SW 1271 (cell line): ENCODE measurements at places on chromosomes 1 and 21.
A peak's percentile ranks its signal among the peaks of the same experiment; 100 is the strongest.

DNA sequence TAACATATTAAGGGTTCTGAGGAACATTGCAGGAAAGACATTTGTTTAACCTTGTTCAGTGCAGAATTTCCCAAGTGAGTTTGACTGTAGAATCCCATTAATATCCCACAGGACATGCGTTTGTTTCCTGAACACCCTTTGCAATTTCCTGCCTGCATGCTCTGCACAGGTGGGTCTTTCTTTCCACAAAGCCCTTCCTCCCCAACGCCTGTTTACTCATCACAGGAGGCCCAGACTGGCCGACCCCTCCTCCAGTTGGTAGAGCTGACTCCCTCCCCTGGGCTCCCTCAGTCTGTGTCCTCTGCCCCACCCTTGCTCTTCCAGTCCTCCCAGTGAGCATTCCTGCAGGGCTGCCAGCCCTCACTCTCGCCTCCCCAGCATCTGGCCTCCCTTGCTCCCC is 47.5 kb upstream of the CTPS1 start:
- no peak for DNase-seq

DNA sequence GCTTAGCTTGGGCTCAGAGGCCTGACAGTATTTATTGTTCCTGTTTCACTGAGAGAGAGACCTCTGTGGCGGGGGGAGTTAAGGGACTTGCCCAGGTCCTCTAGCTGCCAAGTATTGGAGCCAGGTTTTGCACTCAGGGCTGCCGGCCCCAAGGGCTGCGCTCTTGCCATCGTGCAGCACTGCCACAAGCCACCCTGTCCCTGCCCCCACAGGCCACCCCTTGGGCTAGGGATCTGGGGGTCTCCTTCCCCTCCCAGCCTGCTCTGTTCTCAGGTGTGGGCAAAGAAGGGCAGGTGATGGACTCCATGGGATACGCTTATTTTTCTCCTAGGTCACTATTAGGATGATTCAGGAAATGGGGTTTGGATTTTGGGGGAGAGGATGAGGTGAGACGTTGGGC is 8.7 kb downstream of the KIAA1614 start:
- DNase-seq, result no peak

DNA sequence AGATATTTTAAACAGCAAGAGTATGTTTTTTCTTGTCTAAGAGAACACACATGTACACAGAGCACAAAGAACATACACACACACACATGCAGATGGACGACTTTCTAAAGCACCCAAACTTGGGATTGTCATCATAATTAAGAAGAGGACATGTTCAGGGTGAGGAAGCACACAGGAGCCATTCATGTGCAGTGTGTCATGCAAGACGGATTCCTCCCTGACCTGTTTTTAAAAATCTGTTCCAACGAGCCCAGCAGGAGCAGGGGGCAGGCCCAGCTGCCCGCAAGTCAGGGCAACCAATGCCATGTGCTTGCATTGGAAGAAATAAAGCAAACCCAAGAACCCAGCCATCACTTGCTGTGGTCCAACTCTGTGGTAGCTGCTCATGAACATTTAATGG is 167.3 kb upstream of the ZNF644 start:
- DNase-seq, result no peak

DNA sequence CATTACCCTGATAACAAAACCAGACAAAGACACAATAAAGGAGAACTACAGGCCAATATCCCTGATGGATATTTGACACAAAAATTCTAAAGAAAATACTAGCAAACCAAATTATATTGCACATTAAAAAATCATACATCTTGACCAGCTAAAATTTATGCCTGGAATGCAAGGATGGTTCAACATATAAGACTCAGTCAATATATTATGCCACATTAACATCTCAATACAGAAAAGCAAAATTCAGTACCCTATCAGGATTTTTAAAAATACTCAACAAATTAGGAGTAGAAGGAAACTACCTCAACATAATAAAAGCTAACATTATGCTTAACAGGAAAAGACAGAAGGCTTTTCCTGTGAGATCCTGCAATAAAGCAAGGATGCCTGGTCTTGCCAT is 177.1 kb downstream of the MAGI3 start:
- no peak for DNase-seq

DNA sequence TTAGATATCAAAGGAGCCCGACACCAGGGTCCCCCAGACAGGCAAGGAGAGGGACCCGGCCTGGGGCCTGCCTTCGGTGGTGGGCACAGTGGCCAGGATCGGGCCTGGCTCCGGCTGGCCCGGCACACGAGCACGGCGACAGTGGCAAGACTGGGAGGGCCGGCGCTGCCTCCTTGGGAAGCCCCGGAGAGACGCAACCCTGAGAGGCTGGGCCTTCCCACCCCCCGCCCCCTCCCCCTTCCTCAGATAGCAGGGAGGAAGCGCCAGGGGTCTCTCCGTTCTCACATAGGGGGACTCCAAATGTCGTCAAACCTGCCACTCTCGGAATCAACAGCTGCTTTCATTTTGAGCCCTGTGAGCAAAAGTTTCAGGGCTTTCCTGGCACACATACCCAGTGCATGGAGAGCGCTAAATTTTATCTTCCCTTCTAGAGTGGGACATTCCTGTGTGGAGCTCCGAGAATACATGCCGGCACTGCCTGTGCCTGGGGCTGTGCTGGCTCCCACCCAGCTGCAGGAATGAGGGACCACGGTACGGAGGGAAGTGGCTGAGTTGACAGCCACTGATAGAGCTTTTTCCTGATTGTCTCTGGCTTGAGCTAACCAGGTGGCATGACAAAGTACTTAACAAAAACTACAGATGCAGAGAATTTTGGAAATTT is 62.4 kb downstream of the CD247 start:
- no peak for DNase-seq

- no peak for DNase-seq
Measured at GRCh38 chr1:21340230-21340945, 50.1 kb upstream of the ECE1 start.

DNA sequence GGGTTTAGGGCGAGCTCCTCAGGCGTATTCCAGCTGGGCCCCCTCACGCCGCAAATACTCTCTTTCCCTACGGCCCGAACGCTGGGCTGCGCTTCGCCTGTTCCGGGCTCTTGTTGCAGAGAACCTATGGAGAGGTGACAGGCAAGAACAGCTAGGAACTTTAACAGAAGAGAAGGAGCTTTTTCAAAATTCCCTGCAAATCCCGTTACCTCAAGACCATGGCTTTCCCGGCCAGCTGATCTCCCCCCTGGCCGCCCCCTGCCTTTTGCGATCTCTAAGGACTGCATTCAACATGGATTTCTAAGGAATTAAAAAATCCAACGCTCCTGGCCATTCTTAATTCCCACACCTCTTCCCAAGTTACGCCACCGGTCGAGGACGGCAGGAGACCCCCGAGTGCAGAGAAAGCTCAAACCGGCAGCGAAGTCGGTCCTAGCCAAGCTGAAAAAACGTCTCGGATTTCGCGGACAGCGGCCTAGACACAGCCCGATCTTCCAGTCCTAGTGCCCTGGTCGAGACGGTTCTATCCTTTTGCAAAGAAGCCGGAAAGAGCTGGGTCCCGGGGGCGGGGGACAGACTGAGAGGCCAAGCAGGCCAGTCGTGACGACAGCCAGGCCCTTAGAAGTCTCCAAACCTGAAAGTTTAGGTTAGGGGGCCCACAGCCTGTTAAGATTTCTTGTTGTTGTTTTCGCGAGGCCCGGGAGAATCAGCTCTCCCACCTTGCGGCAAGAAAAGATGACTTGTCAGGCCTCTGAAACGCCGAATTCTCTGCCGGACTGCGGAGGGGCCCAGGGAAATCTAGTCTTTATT is 1.1 kb upstream of the TBX15 start:
- no peak for DNase-seq

DNA sequence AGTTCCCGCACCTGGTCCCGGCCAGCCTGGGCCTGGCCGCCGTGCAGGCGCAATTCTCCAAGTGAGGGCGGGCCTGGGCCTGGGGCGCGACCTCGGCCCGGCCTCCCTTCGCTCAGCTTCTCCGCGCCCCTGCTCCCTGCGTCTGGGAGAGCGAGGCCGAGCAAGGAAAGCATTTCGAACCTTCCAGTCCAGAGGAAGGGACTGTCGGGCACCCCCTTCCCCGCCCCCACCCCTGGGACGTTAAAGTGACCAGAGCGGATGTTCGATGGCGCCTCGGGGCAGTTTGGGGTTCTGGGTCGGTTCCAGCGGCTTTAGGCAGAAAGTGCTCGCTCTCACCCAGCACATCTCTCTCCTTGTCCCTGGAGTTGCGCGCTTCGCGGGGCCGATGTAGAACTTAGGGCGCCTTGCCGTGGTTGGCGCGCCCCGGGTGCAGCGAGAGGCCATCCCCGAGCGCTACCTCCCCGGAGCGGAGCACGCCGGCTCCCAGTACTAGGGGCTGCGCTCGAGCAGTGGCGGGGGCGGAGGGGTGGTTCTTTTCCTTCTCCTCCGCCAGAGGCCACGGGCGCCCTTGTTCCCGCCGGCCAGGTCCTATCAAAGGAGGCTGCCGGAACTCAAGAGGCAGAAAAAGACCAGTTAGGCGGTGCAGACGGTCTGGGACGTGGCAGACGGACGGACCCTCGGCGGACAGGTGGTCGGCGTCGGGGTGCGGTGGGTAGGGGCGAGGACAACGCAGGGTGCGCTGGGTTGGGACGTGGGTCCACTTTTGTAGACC is 1.2 kb downstream of the OLIG1 start:
- DNase-seq, result no peak

- no peak for DNase-seq
Measured at GRCh38 chr21:20276954-20277353, 721.3 kb upstream of the NCAM2 start.

DNA sequence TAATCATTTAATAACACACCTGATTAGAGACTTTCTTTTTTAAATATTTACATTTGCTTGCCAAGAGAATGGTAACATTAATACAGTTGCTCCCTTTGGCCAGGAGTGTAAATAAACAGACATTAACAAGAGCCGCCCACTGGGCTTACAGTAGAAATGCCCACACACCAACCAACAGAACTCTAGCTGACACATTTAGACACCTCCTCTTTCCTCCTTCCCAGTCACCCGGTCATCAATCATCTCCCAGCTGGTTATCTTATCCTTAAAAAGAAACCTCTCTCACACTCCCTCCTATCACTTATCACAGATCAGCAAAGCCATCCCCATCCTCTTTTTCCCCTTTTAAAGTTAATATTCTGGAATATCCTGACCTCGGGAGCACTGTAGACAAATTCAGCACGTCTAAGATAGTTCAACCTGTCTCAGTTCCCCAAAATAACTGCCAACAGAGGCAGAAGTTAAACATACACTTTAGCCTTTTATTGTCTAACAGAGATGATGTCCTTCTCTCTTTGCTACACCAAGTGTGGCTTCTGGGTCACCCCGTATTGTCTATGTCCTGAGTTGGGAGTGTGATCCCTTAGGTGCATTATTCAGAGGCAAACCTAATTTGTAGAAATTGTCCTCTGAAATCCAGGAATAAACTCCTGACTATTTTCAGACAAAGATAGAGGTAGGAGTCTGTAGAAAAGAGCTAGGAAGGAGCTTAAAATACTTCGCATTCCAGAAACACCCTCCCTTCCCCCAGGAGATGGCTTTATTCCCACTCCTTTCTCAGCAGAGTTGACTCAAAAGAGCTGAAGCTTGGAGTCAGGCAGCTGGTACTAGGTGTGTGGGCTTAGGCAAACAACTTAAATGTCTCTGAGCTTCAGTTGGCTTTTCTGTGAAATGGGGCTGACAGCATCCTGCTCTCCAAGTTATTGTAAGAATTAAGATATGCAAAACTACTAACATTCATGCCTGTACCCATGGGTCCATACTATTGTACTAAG is 8.8 kb downstream of the MYCL start:
- DNase-seq, result no peak

DNA sequence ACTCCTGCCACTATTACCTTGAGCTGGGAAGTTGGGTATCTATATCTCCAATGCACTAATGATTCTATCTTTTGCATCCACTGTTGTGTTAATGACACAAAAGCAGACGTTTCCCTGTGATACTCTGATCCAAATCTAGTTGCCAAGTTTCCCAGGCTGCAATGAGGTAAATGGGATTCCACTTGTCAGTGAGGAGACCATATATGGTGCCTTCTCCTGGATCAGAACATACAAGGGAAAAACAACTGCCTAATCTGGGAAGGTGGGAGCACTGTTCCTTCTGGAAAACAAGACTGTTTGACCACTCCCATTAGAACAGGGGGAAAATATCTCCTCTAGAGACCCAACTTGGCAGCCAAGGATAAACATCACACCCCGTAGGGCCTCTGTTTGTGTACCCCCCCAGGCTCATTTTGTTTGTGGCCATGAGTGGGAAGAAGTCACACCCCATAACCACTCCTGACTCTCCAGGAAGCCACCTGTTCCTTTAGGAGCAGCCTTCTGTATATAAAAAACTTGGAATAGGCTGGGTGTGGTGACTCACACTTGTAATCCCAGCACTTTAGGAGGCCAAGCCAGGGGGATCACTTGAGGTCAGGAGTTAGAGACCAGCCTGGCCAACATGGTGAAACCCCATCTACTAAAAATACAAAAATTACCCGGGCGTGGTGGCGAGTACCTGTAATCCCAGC is 28.5 kb upstream of the SLC6A9 start:
- no peak for DNase-seq

DNA sequence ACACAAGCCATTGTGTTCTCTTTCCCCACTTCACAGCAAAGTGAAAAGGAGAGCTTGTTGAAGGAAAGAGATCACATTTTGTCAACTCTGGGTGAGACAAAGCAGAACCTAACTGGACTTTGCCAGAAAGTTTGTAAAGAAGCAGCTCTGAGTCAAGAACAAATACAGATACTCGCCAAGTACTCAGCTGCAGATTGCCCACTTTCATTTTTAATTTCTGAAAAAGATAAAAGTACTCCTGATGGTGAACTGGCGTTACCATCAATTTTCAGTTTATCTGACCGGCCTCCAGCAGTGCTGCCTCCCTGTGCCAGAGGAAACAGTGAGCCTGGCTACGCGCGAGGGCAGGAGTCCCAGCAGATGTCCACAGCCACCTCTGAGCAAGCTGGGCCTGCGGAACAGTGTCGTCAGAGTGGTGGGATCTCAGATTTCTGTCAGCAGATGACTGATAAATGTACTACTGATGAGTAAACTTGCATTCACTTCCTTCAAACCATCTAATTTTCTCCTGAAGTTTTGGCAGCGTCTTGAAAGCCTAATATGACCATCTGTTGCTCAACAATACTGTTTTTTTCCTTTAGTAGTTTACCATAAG is 43.7 kb downstream of the BACH1 start:
- peak; percentile 77 for DNase-seq

- DNase-seq, result no peak
Measured at GRCh38 chr1:92845908-92846307, 14.1 kb downstream of the RPL5 start.

DNA sequence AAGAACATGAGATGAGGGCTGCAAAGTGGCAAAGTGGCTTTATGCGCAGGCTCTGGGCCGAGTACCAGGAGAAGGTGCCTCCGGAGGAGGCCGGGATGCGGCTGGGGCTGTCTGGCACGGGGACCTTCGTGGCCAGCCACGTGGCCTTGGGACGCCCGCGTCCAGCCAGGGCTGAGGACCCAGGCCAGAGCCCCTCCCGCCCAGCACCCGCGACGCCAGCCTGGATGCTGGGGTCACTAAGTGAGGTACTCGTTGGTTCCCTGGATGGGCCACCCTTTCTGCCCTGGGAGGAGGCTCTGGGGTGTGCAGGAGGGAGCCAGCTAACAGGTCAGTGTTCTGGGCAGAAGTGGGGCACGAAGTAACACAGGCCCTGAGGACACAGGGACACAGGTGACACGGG is 12.6 kb downstream of the SCNN1D start:
- DNase-seq, result no peak

GRCh38 chr1:169873582-169874199 is 20.0 kb downstream of the SCYL3 start:
- DNase-seq, result no peak

- no peak for DNase-seq
Measured at GRCh38 chr1:213371847-213372619, 321.0 kb downstream of the RPS6KC1 start.
